ENCODE measurements at places on chromosomes 3 and 15.

- no peak for DNase-seq
Observed at GRCh38 chr3:111568911-111569310, 26.2 kb downstream of the ZBED2 start.

GRCh38 chr3:192892981-192893700 lies 24.5 kb downstream of the MB21D2 start:
- no peak for DNase-seq

DNA sequence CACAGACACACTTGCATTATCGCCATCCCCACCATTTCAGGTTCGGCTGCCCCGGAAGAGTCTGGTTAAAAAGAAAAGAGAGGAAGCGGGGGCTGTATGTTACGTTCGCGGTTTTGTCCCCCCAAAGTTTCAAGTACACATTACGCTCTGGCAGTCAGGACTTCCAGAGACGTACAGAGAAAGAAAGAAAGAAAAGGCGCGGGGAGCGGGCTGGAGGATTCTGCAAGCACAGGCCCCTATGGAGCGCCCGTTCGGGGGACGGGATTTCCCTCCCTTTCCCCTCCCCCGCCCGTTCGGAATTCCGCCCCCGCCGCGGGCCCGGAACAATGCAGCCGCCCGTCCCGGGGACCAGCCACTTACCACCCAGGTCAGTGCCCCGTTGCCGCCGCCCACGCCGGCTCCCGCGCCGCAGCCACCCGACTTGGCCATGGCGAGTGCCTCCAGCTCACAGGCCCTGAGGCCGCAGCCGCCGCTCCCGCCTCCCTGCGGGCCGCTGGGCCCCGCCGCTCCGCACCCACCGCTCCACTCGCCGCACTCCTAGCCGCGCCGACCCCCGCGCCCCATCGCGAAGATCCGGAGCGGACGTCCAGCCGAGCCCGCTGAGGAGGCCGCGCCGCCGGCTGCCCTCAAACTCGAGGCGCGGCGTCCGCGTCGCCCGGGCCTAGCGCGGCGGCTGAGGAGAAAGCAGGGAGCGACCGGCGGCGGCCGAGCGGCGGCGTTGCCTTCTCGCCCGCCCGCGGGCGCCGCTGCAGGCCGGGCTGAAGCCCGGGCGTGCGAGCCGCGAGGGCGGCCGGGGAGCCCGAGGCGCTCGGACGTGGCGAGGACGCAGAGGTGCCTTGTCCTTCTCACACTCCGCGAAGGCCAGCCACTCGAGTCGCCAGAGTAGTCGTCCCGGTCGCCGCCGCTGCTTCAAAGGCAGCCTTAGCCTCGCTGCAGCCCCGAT lies 567 bp downstream of the TOP2B start:
- peak; percentile 37 for DNase-seq

DNA sequence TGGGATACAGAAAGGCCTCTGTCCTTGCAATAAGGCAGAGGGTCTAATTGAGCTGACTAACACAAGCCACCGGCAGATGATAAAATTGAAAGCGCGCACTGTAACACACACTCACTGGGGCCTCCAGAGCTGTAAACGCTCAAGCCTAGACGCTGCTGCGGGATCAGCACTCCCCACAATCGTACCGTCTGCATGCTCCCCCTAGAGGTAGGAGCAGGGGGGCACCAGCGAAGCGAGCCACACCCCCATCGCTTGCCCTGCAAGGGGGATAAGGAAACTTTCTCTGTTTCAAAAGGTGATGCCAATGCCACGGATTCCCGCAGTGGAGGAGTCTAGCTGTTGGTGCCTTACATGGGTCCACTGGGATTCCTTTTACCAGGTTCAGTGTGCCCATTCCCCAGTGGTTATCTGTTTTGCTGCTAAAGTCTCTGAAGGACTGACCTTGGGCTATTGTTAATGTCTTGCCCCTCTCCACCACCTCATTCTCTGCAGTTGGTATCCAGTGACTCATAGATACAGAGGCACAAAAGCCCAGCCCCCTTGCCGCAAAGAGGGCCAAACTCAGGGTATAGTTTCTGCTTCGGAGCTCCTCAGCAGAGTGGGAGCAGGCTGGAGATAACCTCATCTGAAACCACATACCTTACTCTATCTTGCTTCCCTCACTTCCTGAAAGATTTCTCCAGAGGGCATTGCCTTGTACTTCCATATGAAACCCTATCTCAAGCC lies 139.3 kb upstream of the KBTBD8 start:
- no peak for DNase-seq

DNA sequence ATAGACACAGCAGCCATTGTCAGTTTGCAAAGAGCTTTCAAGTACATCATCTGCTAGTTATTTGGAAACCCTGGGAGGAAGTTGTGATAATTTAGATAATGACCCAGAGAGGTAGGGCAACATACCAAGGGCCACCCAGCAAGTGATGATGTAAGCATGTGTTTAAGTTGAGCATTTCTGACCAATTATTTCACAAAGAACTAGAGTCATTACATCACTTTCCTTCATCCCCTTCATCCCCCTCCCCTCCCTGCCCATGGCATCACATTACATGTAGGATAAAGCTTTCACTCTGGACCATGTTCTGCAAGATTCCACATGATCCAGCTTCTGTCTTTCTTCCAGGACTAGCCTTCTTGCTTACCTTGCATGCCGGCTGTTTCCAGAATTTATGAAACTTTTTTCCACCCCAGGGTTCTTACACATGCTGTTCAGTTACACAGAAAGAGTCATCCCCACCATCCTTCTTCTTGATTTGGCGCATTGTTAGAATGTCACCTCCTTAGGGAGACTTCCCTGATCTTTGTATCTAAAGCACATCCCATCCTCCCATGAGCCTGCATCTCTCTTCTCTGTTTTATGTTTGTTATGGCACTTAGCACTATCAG lies 71.3 kb downstream of the PTPRG start:
- no peak for DNase-seq

DNA sequence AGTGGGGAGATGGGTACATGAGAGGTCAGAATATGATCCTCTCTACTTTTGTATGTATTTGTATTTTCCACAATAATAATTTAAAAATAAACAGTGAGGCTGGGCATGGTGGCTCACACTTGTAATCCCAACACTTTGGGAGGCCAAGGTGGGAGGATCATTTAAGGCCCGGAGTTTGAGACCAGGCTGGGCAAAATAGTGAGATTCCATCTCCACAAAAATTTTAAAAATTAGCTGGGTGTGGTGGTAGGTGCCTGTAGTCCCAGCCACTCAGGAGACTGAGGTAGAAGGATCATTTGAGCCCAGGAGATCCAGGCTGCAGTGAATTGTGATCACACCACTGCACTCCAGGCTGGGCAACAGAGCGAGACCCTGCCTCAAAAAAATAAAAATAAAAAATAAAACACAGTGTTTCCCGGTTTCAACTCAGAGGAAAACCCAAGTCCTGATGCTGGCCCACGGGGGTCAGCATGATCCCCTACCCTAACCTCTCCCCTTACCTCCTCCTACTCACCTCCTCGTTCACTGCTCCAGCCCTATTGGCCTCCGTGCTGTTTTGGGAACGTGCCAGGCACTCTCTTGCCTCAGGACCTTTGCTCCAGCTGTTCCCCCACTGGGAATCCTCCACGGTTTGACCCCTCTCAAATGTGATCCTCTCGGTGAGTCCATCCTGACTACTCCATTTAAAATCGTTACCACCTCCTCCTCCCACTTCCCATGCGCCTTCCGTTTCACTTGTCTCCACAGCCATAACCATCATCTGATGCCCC lies 2.9 kb upstream of the KLHL40 start:
- no peak for DNase-seq

DNA sequence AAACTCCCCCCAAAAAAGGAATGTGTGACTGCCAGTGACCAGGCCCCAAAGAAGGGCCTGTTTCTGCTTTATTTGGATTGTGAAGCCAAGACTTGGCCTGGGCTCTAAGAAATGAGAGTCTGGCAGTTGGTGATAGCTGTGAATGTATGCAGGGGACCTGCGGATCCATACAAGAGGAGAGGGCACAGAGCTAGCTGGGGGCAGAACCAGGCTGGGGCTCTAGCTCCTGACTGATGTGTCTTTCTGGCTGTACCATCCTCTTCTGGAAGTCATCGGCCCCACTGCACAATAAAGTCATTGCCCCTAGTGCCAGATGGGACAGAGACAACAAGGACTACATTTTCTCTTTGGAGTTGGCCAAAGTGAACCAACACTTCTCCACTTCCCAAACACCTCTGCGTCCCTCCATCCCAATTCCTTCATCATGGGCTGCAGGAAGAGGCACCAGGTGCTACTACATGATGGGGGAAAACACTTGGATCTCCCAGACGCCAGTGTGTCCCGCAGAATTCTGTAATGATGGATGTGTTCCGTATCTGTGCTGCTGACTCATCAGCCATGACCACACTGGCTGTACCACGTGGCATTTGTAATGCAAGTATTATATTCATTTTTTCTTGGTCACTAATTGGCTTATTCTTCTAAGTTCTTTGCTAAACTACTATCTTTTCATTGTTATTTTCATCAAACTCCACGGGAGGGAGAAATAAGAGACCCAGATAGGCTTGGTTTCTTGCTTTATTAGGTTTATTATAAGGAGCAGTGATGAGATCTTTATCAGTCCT lies 1.7 kb upstream of the PLA2G4F start:
- no peak for DNase-seq

- DNase-seq = no peak
Observed at GRCh38 chr15:51756482-51756881, 5.1 kb downstream of the TMOD2 start.

DNA sequence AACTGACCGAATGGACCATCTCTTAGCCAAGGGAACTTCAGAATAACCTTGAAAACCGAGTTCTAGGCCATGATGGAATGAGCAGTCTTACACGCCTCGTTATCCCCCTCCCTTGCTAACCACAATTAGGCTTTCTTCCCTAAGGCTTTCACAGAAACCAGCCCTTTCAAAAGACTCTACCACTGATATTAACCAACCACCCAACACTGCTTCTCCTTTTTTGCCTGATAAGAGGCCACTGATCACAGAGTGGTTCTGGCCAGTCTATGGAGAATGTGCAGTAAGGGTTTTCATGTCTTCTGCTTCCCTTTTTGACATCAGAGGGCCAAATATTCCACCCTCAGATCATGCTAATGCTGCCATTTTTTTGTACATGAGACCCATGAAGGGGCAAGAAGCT lies 59.3 kb downstream of the MCF2L2 start:
- no peak for DNase-seq

DNA sequence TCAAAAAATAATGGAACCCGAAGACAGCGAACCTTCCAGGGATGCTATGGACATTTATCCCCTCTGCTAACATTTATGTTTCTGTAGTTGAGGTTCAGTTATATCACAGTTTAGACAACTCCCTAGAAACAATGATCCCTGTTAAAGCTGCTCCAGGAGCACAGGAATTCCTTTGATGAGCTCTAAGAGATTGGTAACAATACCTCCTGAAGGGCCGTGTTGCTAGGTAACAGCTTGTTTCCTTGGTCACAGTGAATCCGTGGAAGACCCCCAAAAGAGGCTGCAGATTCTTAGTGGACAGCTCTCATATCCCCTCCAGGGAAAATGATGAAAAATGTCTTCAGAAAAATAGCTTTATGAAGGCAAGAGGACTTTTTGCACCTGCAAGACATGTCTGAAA lies 160.2 kb downstream of the SERPINI1 start:
- no peak for DNase-seq

DNA sequence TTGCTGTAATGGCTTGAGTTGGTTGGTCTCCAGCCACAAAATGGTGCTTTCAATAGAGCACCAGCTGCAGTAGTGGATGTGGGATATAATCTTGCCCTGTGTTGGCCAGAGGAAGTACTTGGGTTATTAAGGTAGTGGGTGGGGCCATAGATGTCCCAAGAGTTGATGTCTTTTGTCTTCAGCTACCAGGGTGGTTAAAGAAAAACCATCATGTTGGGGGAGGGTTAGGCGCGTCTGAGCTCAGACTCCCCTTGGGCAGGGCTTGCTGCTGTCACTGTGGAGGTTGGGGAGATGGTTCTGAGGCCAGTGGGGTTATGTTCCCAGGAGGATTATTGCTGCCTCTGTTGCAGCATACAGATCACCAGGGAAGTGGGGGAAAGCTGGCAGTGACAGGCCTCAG lies 46.9 kb upstream of the GADL1 start:
- no peak for DNase-seq

- no peak for DNase-seq
Observed at GRCh38 chr3:41519746-41520145, 320.4 kb downstream of the CTNNB1 start.

DNA sequence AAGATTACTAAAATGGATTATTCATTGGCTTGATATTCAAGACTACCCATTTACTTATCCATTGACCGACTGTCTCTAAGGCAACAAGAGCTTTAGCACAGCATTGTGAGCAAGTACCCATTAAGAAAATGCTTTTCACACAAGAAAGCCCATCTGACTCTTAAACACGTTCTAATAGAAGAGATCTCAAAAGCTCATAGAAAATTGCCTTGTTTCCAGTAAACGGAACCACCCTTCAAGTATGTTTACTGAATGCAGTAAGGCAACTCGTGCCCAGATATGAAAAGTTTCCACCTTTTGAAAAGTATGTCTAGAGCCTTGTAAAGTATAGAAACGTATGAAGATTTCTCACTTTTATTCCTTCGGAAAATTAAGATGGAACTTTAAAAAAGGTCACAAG lies 655.3 kb upstream of the ALCAM start:
- no peak for DNase-seq

- no peak for DNase-seq
Observed at GRCh38 chr3:65963787-65964677, 74.7 kb downstream of the MAGI1 start.

DNA sequence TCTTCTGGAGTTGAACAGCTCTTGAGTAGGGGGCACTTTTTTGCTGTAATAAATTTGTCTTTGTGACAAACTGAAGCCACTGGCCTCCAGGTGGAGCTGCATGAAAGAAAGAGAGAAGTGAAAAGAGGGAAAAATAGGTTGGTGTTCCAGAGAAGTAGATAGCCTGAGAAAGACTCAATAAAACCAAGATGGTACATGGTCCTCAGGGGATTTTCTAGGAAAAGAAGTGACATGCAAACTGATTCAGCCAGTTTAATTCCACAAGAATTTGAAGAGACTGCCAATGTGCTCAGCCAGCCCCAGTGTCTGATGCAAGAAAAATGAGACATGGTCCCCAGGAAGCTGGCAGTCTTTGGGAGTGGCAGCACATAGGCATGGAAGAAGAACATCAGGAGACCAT lies 152.7 kb downstream of the CD47 start:
- peak; percentile 55 for DNase-seq

DNA sequence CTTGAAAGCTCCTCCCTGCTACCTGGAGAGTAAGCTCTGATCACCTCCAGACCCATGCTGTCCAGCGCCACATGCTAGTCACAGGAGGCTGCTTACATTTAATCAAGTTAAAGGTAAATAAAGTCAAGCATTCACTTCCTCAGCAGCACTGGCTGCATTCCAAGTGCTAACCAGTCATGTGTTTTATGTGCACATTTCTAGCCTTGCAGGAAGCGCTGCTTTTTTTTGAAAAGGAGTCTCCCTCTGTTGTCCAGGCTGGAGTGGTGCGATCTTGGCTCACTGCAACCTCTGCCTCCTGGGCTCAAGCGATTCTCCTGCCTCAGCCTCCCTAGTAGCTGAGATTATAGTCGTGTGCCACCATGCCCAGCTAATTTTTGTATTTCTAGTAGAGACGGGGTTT lies 279.2 kb downstream of the GABRG3 start:
- peak; percentile 4 for DNase-seq

DNA sequence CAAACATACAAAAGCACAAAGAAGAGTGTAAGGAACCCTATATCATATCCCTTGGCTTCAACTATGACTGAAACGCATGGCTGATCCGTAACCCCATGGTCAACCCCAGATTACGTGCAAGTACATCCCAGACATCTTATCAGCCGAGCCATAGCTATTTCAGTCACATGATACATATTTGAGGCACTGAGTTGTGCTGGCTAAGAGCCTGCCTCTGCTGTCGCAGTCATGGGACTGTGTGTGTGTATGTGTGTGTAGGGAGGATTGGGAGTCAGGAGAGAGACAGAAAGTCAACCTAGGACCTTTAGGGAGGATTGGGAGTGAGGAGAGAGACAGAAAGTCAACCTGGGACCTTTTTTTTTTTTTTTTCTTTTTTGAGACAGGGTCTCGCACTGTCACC lies 8.4 kb downstream of the ST6GAL1 start:
- no peak for DNase-seq
